AML-193 (cell line): ENCODE measurements at places on chromosomes 3 and 15.

DNA sequence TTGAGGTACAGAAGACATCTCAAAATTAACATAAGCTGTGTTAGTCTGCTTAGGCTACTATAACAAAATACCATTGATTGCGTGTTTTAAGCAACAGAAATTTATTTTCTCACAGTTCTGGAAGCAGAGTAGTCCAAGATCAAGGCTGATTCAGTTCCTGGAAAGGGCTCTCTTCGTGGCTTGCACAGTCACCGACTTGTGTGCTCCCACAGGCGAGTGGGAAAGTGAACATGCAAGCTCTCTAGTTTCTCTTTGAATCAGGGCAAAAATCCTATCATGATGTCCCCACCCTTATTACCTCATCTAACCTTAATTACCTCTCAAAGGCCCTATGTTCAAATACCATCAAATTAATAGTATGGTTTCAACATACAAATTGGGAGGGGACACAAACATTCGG, 505.9 kb downstream of the ZIC1 start:
- DNase-seq = no peak

DNA sequence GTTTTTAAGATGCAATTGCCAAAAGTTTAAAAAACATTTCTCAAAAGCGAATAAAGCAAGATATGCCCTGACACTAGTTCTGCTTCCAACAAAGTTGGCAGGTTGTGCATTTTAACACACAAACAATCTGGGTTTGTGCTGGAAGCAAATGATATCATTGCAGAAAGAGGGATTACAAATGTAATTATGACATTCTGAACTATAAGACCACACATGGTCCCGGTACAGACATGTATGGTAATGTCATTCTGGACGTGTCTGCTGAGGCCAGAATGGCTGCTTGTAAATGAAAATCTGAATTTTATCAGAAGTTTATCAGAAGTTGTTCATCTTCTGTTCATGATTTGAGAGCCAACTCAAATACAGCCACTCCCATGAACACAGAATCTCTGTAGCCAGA, 10.7 kb downstream of the TMC3 start:
- no peak for DNase-seq

DNA sequence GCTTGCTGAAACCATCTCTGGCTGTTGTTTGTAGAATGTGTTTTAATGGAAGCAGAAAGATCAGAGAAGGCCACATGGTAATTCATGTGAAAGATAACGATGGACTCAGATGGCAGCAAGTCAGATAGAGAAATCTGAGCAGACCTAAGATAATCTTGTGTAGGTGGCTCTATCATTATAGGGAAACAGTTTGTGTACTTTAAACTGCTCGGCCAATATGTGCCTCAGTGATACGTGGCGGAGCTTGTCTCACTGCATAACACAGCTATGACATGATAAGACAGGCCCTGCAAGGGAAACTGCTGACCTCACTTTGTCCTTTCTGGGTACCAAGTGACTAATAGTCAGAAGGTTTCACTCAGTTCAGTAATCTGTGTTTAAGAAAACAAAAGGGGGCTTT, 51.0 kb downstream of the MME start:
- no peak for DNase-seq

DNA sequence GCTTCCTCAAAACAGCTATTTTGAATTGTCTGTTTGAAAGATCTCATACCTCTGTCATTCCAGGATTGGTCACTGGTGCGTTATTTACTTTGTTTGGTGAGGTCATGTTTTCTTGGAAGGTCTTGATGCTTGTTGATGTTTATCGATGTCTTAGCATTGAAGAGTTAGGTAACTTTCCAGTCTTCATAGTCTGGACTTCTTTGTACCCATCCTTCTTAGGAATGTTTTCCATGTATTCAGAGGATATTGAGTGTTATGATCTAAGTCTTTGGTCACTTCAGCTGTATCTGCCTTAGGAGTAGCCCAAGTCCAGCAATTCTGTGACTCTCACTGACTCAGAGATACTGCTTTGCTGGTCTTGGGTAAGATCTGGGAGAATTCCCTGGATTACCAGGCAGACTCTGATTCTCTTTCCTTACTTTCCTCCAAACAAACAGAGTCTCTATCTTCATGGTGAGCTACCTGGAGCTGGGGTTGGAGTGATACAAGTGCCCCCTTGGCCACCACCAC, 398.6 kb downstream of the ZIC4 start:
- no peak for DNase-seq

DNA sequence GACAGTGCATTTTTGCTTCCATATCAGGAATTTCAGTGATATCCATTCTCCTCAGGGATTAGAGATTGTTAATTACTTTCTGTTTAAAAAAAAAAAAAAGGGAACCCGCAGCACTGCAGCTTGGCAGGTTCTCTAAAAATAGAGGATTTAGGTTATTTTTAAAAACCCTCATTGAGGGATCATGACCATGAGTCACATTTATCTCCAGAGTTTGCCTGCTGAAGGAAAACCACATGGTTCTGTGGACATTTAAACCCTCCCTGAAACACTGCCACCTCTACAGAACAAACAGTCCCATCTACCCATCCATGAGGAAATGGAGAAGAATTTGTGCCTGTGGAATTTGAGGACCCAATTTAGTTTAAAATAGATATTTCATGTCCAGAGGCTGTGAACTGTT, 66.2 kb upstream of the UBE2E1 start:
- DNase-seq = no peak

- no peak for DNase-seq
These were observed 16.1 kb upstream of the OR5AC2 start for GRCh38 chr3:98070840-98071239.

DNA sequence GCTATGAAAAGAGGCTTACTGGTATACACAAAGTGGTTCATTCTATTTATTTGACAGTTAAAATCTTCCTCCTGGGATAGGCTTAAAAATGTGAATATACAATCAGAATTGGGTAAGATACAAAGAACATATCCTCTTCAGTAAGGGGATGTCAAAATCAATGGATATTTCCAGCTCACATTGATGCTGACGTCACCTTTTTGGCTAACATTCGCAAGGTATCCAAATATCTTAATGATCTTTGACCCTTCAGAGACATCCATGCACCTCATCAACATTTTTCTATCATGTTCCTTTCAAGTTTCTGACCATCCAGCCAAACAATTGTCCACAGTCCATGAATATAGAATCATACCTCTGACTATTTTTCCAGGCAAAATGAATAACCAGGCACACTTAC, 697.3 kb downstream of the NR2F2 start:
- no peak for DNase-seq
